ENCODE measurements at places on chromosomes 7 and 10.

GRCh38 chr10:49279015-49279880, 19.7 kb upstream of the C10orf71 start:
- DNase-seq, result no peak

- no peak for DNase-seq
Observed at GRCh38 chr10:103583871-103584215, 90.3 kb downstream of the NEURL1 start.

GRCh38 chr10:43396061-43396927, 12.7 kb downstream of the HNRNPF start:
- peak; percentile 60 for DNase-seq

DNA sequence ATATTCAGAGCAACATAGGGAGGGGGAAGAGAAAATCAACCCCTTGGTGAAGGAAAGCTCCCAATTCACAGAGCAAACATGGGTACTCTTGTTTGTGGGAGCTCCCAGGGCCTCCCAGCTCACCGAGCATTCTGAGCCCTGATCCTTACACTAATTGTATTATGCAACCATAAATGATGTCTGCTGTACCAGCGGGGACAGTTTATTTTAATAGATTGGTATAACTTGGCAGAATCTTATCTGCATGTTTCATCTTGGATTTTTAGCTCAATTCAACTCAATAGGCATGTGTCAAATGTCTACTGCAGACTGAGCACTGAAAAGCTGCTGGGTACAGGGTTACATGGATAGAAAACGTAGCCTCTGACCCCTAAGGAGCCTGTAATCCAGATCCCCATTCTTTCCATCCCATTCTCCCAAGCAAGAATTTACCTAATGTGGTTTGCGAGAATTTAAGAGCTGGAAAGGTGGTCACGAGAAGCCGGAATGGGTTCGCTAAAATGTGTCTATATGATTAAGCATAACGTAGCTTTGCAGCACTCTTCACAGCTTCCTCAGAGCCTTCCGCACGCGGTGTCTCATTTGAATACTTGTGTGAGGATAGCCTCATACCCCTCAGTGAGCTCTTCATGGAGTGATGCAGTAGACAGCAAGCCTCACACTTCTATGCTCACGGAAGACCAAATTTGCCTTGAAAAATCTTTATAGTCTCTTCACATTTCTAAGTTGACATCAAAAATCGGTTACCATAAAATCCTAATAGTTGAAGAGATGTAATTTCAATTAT, 18.3 kb downstream of the EGFR start:
- DNase-seq, result no peak

- no peak for DNase-seq
Observed at GRCh38 chr10:102066399-102067088, 1.4 kb downstream of the HPS6 start.

GRCh38 chr10:103833731-103834365, 21.5 kb downstream of the SH3PXD2A start:
- no peak for DNase-seq

- no peak for DNase-seq
Observed at GRCh38 chr10:99329304-99329553, at the start of gene CNNM1. Gene CNNM1 (plus strand): TSS chr10:99329356. CDS start chr10:99329388, 32 bp downstream.

GRCh38 chr10:83585686-83586085, 553.6 kb upstream of the GHITM start:
- no peak for DNase-seq

DNA sequence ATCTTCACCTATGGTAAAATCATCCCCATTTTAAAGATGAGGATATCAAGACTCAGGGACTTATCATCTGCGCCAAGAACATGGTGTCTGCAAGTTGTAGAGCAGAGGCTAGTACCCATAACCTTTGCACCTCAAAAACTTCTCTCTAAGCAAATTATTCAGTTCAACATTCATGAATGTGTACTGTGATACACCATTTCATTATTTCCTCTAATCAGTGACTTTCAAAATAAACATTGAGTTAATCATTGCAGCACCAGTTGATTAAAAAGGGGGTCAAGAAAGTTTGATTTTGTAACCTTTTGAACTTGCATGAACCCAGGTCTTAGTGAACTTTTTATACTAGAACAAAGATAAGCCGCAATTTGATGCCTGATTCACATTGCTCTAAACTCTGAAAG, 47.6 kb upstream of the CYP2C8 start:
- DNase-seq, result no peak

DNA sequence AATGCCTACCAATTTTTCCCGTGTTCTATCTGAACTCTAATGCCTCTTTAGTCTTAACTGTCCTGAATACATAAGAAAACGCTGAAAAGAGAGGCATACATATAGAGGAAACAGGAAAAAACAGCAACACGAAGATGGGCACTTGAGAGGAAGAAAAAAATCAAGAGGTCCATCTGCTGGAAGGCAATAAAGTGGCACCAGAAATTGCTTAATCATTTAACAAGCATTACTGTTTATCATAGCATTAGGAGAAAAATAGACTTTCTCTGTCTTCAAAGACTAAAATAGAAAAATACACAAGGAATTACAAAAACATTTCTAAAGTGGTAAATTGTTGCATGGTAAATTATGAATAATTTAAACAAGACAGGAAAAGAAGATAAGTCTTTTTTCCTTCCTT, 35.0 kb downstream of the NSUN6 start:
- DNase-seq, result no peak

DNA sequence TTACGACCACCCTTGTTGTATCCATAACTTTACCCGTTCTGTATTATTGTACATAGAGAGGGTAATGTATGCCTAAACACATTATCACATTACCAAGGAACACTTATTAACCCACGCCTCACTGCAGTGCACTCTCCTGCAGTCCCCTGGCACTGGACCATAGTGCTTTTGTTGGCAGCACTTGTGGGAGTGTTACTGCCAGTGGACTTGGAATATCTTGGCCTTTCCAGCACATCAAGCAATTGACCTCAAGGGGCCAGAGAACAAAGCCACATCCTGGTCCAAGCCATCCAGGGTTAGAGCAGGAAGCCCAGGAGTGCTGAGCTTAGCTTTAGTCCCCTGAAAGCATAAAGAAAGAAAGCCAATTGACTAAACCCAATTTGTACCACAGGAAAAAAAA, 304.2 kb downstream of the PCDH15 start:
- DNase-seq, result no peak

GRCh38 chr10:69232736-69233480, 12.8 kb downstream of the HKDC1 start:
- DNase-seq, result no peak

- no peak for DNase-seq
Observed at GRCh38 chr10:99765672-99766301, 16.7 kb upstream of the ABCC2 start.
